ENCODE measurements at places on chromosomes 11 and 22.

DNA sequence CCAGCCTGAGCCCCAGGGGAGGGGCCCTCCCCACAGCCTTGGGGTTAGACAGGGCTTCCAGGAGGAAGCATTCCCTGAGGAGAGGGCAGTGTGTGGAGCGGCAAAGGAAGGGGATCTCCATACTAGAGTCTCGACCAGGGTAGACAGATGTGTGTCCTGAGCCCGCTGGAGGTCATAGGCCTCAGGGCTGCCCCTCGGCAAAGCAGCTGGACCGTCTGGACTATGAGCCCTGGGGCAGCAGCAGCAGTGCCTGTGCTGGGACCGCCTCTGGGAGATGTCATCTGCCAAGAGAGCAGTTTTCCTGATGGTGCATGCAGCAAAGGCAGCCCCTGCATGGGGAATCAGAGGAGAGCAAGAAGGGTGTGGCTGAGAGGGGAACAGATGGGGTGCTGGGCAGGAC, 20.8 kb upstream of the TCF20 start:
- DNase-seq = no peak

DNA sequence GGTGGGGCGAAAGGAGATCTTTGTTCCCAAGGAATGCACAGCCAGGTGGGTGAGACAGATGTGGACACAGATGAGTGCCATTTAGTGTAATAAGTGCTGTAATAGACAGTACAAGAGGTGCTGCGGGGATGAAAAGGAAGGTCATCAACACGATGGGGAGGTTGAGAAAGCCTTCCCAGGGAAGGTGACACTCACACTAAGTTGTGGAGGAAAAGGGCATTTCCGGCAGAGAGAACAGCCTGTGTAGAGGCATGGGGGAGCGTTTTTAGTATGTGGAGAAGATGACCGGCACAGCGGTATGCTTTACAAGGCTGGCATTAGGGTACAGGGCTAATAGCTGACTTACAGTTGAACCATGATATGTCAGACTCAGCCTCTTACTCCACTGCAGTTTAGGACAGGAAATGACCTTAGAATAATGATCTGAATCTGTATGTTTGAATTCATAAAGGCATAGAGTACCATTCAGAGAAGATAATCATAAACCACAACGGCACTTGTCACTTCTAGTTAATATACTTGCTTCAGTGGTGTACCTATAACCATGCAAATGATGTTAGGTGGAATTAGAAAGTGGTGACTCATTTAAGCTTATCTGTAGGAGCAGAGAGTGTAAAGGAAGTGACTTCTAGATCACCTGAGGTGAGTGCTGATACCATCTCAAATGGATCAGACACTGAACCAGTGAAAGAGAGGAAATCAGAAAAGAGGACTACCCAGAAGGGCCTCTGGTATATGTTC, 60.6 kb downstream of the FAM83F start:
- peak; percentile 96 for DNase-seq

DNA sequence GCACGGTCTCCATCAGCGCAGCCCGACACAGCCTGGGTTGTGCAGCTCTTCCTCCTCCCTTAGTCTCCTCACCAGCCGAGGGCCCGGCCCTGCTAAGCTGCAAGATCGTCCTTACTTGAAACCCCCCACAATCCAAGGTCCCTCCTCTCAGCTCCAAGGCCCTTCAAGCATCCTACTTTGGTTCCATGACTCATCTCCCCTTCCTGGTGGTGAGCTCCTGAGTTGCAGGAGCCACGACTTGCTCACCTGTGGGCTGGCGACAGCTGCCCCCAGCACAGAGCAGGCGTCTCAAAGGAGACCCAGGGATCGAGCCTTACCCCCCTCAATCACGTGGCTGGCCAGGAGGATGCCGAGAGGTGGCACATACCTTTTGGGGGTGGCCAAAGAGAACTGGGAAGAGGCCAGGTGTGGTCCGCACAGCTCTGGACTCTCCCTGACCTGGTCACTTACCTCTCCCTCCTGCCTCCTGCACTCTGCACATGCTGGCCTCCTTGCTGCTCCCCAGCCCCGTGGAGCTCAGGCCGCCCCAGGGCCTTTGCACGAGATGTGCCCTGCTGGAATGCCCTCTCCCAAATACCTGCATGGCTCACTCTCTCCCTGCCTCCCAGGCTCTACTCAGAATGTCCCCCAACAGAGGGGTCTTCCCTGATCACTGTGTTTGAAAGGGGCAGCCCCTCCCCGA, 35.2 kb upstream of the FADD start:
- no peak for DNase-seq

DNA sequence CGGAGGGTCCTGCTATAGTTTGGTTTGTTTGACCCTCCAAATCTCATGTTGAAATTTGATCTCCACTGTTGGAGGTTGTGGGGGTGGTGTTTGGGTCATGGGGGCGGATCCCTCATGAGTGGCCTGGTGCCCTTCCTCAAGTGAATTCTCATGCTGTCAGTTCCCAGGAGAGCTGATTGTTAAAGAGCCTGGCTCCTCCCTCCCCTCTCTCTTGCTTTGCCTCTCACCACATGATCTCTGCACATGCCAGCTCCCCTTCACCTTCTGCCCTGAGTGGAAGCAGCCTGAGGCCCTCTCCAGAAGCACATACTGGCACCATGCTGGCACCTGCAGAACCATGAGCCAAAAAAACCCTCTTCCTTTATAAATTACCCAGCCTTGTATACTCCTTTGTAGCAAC, 7.1 kb downstream of the TSPAN18 start:
- DNase-seq = no peak

GRCh38 chr11:128544471-128545051, 42.8 kb downstream of the ETS1 start:
- DNase-seq = no peak
